ENCODE measurements at places on chromosomes 3 and 15. TPM values are rescaled to one million over a fixed set of nuclear protein-coding genes. Genes with fewer than 3 reads are reported as not detected.

- DNase-seq: no peak
Observed at GRCh38 chr3:195208183-195208582, 62.8 kb downstream of the XXYLT1 start.

DNA sequence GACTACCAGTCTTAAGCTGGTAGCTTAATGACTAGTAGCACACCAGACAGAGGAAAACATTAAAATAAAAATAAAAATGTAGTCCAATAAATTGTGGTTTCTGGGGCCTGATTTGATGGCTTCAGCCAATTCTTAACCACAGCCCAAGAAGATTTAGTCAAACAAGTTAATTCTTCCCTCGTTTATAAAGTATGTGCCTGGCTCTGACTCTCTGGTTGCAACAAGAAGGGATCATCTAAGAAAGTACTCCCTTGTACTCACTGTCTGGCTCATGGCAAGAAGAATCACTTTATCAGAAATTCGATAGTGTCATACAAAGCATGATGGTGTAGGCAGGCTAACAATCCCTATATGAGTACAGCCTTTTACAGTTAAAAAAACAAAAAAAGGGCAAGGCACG, 141.9 kb downstream of the P3H2 start:
- DNase-seq: no peak

DNA sequence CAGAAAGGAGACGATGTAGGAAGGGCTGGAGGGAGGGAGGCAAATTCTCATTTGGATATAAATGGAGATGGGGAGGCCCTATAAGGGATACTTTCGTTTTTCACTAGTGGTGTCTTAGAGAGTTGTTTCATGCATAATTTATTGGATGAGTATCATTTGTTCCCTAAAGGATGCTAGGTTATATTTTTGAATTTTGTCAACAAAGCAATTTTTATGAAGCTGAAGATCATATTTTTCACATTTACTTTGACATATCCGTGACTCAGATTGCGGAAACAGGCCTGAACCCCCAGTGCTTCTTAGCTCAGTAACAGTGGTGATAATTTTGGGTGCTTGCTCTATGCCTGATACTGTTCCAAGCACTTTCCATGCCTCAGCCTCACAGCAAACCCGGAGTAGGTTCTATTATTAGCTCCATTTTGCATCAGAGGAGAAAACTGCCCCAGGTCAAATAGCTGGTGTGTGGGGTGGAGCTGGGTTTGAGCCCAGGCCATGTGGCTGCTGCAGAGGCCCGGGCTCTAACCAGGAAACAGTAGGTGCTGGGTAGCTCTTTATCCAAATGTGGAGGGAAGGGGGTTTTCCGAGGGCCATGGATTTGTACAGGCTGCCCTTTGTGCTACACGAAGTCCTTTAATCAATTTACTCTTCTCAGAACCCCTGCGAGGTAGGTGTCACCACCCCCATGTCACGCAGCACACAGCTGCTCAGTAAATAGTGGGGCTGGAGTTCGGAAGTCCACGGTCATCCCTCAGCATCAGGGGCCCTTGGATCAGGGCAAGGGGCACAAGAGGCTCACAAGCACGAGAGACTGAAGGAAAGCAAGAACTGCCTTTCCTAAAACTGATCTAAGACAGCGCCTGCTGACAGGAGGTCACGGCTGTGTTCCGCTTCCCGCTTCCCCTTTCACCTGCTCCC, 99.1 kb downstream of the SLC49A4 start:
- no peak for DNase-seq

DNA sequence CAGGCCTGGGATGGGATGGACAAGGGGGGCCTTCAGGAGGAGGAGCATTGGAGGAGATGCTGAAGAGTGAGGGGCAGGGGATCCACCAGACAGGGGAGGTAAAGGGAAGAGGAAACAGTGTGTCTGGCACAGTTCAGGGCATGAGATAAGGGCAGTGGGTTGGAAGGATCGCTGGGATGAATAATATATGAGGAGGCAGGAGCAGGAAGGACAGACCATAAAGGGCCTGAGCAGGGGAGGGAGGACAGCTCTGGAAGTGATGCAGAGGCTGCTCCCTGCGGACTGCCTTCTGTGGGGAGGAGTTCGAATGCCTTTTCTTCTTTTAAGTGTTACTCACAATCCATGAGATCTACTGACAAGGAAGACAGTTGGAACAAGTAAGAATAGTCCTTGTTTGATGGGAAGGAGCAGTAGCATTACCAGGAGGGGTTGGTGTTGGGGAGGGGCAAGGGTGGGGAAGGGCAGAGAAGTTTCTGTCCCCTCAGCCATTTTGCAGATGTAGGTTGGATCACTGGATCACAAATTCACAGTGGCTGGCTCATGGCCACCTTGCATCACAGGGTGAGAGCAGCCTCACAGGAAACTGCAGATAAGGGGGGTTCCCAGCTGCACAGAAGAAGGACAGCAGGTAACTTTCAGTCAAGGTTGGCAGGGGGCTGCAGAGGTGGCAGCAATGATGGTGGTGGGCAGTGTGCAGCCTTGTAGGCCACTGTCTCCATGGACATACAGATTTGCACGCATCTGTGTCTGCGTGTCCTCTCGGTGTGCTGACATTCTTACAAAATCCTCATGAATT, 91.9 kb upstream of the SNRPN start:
- DNase-seq: no peak

The CACNA2D3 gene
- 10.2 TPM for total RNA-seq

The SLCO2A1 gene
- 7.5 TPM for total RNA-seq

- no peak for DNase-seq
Observed at GRCh38 chr3:78749056-78749455, 1018.7 kb downstream of the ROBO1 start.

- DNase-seq: no peak
Observed at GRCh38 chr3:26574766-26575165, 47.8 kb upstream of the LRRC3B start.

DNA sequence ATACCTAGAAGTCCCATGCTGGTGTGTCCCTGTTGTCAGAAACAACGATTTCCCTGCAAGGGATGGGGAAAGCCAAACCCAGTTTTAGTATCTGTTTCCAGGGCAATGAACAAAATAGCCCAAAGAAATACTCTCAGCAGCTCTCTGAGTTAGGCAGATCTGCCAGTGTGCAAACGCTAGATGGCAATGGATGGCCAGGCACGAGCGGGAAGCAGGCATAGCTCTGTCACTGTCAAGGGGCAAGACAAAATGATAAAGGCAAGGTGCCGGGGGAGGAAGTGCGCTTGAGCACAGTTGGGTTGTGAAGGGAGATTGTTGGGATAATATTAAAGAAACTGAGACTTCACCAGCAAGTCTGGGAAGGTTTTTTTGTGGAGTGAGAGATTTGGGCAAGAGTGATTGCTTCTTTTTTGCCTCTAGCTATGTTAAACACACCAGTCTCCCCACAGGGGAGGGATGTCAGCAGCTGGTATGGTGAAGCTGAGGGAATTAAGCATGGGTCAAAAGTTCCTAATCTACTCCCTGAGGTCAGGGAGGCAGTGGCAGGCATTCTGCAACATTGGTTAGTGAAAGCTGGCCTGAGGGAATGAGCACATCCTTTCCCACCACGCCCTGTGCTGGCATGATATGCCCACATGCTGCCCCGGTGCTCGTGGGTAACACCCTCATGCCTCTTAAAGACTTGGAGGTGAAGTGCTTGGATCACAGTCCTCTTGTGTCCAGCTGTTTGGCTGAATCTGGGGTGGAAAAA, 117.5 kb downstream of the PDCD6IP start:
- no peak for DNase-seq

DNA sequence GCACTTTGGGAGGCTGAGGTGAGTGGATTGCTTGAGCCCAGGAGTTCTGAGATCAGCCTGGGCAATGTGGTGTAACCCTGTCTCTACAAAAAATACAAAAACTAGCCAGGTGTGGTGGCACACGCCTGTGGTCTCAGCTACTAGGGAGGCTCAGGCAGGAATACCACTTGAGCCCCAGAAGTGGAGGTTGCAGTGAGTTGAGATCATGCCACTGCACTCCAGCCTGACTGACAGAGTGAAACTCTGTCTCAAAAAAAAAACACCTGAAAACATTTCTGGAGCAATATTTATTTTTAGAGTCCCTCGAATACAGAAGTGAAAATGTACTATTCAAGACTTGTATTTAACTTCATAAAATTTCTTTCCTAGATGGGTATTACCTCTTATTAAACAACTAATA, 4.6 kb downstream of the SPCS1 start:
- DNase-seq: no peak

The ITIH4 gene
- total RNA-seq: 2.5 TPM

GRCh38 chr3:33834096-33834453, 35.6 kb downstream of the PDCD6IP start:
- no peak for DNase-seq

DNA sequence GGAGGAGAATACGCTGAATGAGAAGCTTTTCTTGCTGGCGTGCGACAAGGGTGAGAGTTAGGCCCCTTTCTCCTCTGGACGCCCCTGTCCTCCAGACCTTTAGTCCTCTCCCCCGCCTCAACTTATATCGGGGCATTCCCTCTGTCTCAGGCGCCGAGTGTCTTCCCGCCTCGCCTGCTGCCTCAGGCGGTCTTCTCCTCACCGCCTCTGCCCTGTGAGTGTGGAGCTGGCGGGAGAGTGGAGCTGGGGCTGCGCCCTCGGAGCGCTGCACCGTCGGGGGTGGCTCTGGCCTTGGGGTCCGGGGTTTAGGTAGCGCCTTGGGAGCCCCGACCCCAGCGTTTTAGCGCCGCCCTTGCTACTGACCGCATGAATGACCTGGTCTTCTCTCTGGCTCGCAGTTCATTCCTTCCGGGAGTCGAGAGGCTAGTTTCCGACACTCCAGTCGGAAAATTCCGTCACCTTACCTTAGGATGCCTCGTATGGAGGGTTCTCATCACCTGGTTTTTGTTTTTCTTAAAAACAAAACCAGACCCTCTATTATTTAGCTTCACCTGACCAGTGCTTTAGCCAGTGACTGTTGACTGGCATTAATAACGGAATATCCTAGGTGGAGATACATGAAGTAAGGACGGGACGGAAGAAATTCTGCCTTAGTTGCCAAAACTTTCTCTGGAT, 985 bp downstream of the TRPC1 start:
- DNase-seq: peak; percentile 71

The COL6A5 gene
- not detected for total RNA-seq

Data from sigmoid colon (tissue), 7 donors.